ENCODE measurements at places on chromosomes 5 and 9.

- no peak for DNase-seq
Measured at GRCh38 chr9:137682428-137683105, 63.8 kb downstream of the EHMT1 start.

GRCh38 chr5:32210151-32210550 is 36.0 kb upstream of the GOLPH3 start:
- DNase-seq, result no peak

GRCh38 chr5:36417221-36417620 is 115.5 kb upstream of the RANBP3L start:
- no peak for DNase-seq

GRCh38 chr9:104748359-104749031 is 1.0 kb downstream of the NIPSNAP3A start:
- peak; percentile 30 for DNase-seq

DNA sequence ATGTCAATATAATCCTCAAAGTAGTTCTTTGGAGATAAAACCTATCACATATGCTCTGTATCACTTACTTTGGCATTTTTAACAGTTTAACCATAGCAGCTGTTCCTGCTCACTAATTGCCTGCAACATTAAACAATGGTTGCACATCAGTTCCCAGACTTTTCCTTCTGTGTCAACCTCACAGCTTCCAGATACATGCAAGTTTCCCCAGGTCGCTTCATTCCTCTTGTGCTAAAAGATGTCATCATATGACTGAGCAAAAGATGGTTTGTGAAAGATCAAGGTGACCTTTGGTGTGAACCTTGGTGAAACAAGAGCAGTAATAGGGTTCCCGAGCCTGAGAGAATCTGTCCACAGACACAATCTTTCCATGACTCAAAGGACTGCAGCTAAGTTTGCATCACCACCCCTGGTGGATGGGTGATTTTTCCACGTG is 500.4 kb upstream of the PAPPA start:
- no peak for DNase-seq

- no peak for DNase-seq
Measured at GRCh38 chr9:124282442-124283227, 24.9 kb downstream of the NEK6 start.

- DNase-seq, result no peak
Measured at GRCh38 chr9:109312783-109313182, 8.1 kb downstream of the EPB41L4B start.

DNA sequence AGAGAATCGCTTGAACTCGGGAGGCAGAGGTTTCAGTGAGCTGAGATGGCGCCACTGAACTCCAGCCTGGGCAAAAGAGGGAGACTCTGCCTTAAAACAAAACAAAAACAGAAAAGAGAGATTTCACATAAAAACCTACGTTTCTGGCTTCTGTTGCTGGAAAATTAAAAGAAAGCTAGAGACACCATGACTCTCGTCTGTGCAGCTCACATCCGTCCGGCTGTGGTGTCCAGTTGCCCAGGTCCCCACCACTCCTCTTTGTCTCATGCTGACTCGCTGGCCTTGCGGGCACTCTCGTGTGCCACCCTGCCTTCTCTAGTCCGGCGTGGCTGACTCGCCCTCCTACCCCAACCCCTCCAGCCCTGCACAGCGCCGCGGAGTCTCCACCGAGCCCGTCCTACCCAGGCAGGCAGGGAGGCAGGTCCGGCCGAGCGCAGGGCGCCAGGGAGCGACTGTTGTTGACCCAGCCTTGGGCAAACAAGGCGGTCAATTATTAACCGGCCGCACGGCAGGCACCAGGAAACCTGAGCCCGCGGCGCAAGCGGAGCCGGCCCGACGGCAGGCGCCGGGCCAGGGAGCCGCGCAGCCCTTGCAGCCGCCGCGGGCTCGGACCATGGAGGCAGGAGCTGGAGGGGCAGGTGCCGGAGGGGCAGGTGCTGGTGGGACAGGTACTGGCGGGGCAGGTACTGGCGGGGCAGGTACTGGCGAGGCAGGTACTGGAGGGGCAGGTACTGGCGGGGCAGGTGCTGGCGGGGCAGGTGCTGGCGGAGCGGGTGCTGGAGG is at the start of gene PRRT1B:
TSS of gene PRRT1B (plus strand) at position 521 of the 783 bp plus-strand sequence. CDS start at position 614, 93 bp downstream.
- DNase-seq, result no peak

- no peak for DNase-seq
Measured at GRCh38 chr9:136805207-136805740, 2.5 kb upstream of the RABL6 start.

DNA sequence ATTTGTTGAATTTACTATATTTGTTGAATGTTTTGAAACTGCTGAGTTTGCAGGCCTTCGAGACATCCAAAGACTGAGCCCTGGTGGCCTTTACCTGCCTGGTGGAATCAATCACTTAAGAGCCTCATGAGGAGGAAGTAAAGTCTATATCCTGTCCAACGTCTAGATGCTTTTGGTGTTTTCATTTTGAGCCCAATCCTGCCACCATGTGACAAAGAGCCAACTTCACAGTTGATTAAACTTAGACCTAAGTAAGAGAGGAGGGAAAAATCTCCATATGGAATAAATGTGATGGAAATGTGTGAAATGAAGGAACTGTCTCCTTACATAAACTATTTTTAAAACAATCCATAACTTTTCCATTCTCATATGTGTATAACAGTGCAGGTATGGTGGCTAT is 220.1 kb downstream of the PRR16 start:
- no peak for DNase-seq

DNA sequence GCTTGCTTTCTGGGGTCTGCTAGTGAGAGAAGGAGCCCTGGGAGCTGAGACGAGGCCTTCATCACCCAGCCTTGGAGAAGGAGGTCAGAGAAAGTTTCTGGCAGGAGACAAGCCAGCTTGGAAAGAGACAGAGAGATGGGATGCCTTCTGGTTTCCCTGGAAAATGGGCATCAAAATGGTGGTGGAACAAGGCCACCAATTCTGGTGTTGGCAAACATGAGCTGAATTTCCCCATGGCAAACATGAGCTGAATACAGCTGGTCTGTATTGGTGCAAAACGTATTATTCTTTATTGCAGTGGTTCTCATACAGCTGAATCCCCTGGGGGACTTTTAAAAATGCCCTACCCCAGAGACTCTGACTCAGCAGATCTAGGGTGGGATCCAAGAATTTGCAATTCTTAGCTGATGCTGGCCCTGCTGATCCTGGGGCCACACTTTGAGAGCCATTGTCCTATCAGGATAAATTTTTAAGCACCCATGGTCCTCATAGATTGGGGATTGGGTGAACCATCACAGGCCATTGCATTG is 39.1 kb upstream of the S1PR3 start:
- no peak for DNase-seq

GRCh38 chr5:56490971-56491468 is 257.9 kb upstream of the ANKRD55 start:
- DNase-seq, result no peak

GRCh38 chr5:150789450-150789849 is 10.9 kb downstream of the SMIM3 start:
- no peak for DNase-seq

DNA sequence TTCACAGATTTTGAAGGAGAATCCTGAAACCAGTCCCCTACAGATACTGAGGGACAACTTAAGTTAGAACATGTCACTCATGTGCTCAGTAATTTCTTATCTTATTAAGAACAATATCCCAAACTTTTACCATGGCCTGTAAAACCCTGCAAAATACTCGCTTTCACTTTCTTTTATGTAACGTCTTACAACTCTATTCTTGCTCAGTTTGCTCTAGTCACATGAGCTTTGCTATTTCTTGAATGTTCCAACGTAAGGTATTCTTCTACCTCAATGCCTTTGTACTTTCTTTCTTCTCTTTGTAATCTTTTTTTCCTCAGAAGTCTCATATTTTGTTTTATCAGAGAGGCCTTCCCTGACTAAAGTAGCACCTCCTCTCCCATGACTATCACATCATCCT is 14.1 kb downstream of the TMEM38B start:
- no peak for DNase-seq

DNA sequence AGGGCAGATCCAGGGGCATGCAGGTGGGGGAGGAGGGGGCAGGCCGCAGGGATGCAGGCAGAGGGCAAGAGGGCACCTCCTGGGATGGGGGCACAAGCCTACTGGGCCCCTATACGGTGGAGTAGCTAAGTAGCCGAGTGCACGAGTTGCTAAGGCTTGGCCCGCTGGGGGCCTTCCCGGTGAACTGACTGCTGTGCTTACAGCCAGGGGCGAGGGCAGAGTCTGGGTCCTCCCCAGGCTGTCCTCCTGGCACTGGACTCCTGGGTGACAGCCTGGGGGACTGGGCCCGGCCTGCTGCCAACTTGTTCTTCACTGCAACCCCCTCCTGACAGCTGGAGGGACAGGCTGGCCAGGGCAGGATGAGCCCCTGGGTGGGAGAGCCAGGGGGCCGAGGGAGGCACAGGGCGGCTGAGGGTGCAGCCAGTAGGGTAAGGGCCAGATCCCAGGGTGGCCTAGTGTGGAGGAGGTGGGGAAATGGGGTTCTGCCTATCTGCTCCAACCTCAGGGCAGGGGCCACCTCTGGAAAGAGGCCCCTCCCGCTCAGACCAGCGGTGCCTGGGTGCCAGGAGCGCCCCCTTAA is 1.7 kb upstream of the EGFL7 start:
- DNase-seq, result no peak

All from amniotic stem cell (primary cell).